ENCODE measurements at places on chromosomes 6 and 20. TPM values are rescaled to one million over a fixed set of nuclear protein-coding genes. Genes with fewer than 3 reads are reported as not detected.

PHACTR1 gene
- polyA plus RNA-seq: not detected

RWDD2A gene
- polyA plus RNA-seq: 3.5 TPM

DNA sequence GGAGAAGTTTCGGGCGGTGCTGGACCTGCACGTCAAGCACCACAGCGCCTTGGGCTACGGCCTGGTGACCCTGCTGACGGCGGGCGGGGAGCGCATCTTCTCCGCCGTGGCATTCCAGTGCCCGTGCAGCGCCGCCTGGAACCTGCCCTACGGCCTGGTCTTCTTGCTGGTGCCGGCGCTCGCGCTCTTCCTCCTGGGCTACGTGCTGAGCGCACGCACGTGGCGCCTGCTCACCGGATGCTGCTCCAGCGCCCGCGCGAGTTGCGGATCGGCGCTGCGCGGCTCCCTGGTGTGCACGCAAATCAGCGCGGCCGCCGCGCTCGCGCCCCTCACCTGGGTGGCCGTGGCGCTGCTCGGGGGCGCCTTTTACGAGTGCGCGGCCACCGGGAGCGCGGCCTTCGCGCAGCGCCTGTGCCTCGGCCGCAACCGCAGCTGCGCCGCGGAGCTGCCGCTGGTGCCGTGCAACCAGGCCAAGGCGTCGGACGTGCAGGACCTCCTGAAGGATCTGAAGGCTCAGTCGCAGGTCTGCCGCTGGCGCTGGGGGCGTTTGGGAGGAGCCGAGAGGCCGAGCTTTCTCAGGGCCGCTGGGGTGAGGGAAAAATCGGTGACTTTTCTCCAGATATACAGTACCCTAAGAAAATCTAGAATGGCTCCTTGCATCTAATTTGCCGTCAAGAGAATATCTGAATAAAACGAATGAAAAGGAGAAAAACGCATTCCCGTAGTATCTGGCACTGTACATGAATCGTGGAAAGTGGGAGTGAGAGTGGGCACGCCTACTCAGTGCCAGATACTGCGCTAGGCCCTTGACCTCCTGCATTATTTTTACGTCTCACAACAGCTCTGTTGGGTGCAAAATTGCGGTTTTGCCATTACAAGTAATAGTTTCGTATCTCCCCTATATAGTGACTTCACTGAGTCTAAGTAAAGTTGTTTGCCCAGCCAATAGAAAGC lies 1.0 kb downstream of the CALHM6 start:
- peaks cover 9% of the 10 kb centered on the region for H3K27me3 ChIP-seq
- no peak overlapping the region for H3K27ac ChIP-seq
- no peaks in the 10 kb centered on the region for H3K4me1 ChIP-seq
- peak overlapping the region; percentile 38 for H3K4me3 ChIP-seq
- no peaks in the 10 kb centered on the region for H3K36me3 ChIP-seq
- DNase-seq: peak; percentile 47

- peak; percentile 15 for DNase-seq
- H3K4me1 ChIP-seq: no peaks in the 10 kb centered on the region
- peaks cover 13% of the 10 kb centered on the region for H3K27me3 ChIP-seq
- no peak within 1 kb of the TSS for H3K27ac ChIP-seq
- H3K36me3 ChIP-seq: no peaks in the 10 kb centered on the region
Measured at GRCh38 chr20:9838378-9839295, at the start of gene PAK5. TSS of gene PAK5 (minus strand) at chr20:9839076. CDS start at chr20:9644328, 194,748 bp downstream.

DNA sequence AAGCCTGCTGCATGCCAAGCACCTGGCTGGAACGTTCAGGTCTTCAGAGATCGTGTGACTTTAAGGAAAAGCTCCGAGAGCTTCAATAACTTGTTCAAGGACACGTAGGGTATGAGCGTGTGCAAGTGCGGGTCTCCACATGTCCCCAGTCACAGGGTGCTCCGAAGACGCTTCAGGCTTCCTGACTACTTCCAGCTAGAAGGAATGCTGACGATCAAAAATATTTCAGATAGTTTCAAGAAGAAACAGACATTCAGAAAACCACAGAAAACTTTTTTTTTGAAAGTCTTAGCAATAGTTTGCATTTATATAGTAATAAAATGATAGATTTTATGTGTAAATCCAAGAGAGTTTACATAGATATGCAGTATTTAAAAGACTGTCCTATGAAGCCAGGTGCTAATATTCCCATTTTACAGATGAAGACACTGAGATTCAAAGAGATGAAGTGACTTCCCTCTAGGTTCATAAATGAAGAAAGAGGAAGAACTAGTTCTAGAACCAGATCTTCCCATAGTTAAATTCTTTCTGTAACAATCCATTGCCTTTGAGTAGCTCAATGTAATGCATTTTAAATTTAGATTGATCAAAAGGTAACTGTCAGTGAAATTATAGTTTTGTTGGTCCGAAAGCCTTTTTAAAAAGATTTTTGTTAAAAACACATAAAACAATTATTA lies 247.6 kb downstream of the MYLK4 start:
- H3K36me3 ChIP-seq: no peaks in the 10 kb centered on the region
- peaks cover 21% of the 10 kb centered on the region for H3K27me3 ChIP-seq
- H3K4me3 ChIP-seq: no peak overlapping the region
- no peak for DNase-seq
- H3K27ac ChIP-seq: no peak overlapping the region

GRCh38 chr6:13272131-13273046 lies 55.9 kb downstream of the TBC1D7 start:
- H3K4me1 ChIP-seq: no peaks in the 10 kb centered on the region
- H3K27ac ChIP-seq: no peak overlapping the region
- no peaks in the 10 kb centered on the region for H3K36me3 ChIP-seq

DNA sequence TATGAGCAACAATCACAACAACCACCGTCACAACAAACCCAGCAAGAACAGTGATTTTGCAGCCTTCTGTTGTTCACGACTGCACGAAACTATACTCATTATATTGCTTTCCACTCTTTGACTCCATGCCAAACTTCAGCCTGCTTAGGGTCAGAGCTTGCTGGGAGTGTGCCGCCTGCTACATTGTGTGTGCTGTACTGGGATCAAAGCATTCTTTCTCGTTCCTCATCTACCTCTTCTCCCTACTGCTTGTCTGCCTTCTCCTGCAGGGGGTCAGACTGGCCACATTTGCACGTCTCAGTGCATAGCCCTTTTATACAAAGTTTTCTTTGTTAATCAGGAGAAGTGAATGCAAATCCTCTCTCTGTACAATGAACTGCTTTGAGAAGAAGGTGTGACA lies 401.6 kb upstream of the CITED2 start:
- no peak overlapping the region for H3K4me3 ChIP-seq
- H3K36me3 ChIP-seq: no peaks in the 10 kb centered on the region
- H3K4me1 ChIP-seq: peaks cover 7% of the 10 kb centered on the region
- no peak overlapping the region for H3K27ac ChIP-seq

GRCh38 chr6:152531659-152532058 lies 105.5 kb downstream of the SYNE1 start:
- H3K27me3 ChIP-seq: no peaks in the 10 kb centered on the region
- 0 out of 2 replicates have a peak, but pooled peaks cover 1% of the 10 kb centered on the region for H3K36me3 ChIP-seq
- H3K27ac ChIP-seq: no peak overlapping the region
- no peak for DNase-seq

All from IMR-90 (cell line).